ENCODE measurements at places on chromosomes 7 and 10.

- DNase-seq: no peak
Measured at GRCh38 chr7:116633131-116633988, 38.6 kb upstream of the MET start.

GRCh38 chr7:155995183-155995612 lies 182.9 kb upstream of the SHH start:
- DNase-seq: no peak

GRCh38 chr10:110646417-110647135 lies 2.4 kb downstream of the RBM20 start:
- DNase-seq: no peak

- peak; percentile 74 for DNase-seq
Measured at GRCh38 chr7:76292213-76292573, 10.3 kb upstream of the HSPB1 start.

GRCh38 chr10:51108406-51108805 lies 34.1 kb downstream of the PRKG1 start:
- no peak for DNase-seq

DNA sequence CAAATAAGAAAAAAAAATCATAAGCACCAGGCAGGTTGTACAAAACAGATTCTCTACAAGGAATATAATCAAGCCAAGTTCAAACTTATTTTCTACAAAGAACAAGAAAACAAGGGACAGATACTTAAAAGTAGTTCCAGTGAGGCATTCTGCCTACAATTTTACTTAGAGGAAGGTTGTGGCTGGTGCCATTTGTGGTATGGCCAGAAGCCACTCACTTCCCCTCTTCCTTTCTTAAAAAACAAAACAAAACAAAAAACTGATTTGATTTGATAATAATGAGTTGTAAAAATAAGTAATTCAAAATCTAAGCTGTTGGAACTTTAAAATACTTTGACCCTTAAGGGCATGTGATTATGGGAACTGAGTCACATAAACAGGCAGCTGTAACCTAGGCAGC lies 420.6 kb downstream of the CALN1 start:
- DNase-seq: no peak

GRCh38 chr10:74255214-74255613 lies 104.2 kb downstream of the ADK start:
- DNase-seq: no peak

GRCh38 chr10:62075414-62075813 lies 173.9 kb downstream of the ARID5B start:
- DNase-seq: no peak

DNA sequence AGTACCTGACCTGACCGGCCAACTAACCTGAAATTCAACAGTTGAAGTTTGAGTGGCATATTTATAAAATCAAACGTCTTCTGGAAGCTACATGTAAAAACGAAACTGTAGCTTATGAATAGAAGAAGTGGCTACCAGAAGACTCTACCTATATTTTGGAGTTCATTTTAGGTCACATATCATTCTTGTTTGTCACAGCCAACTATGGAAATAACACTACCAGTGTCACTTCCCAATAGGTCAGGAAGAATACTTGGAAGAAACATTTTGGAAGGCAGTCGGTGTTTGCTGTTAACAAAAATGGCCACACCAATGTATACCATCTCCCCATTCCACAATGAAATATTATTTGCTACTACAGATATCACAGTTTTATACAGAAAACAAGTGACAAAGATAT lies 12.6 kb downstream of the TWIST1 start:
- no peak for DNase-seq

DNA sequence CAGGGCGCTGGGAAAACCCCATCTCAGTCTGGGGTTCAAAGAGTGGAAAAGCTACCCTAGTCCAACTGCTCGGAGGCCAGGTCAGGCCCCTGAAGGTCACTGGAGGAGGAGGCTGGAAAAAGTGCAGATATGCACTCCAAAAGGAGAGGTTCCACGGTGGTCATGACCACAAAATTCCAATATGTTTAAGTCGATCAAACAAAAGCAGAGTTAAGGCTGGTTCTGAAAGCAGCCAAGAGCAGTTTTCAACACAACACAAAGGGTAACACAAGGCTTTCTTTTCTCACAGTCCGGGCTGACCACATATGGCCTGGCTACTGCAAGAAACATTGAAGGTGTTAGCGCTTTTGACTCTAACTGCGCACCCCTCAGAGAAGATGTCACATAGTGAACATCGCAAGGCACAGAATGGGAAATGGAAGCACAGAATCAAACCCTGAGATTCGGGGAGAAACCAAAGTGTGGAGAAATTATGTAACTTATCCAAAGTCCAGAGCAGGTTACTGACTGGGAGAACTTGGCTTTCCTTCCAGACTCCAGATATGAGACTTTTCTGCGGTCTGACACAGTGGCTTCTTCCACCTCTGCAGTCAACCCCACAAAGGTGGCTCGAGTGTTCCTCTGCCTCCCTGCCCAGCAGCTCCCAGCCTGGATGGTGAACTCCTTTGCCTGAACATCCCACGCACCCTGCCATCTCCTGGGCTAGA lies 1.3 kb upstream of the GRB10 start:
- no peak for DNase-seq

- no peak for DNase-seq
Measured at GRCh38 chr7:33327427-33327826, 198.1 kb downstream of the BBS9 start.

DNA sequence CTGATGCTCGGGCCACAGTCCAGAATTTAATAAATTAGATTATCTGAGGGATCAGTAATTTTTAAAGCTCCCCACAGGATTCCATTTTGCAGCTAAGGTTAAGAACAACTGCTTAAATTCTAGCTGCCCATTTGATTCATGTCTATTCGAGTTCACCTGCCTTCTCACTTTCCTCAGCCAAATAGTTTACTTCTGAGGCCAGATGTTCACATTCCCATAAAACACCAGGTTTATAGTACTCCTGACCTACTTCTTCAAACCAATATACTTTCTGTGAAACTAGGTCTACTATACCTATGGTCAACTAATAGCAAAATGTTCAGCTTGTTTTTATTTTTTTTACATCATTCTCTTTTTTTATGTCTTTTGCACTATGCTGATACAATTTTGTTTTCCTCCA lies 86.3 kb downstream of the GPR158 start:
- DNase-seq: no peak

GRCh38 chr7:158784270-158784669 lies 45.0 kb downstream of the ESYT2 start:
- no peak for DNase-seq

GRCh38 chr7:138797715-138798320 lies at the start of the genes ATP6V0A4 and TMEM213:
ATP6V0A4 (minus strand) TSS chr7:138798196; CDS start chr7:138771247, 26,949 bp downstream.
TMEM213 (plus strand) TSS chr7:138797994; CDS start chr7:138798105, 111 bp downstream.
- no peak for DNase-seq

GRCh38 chr7:88206254-88206653 lies 13.6 kb downstream of the SRI start:
- no peak for DNase-seq

- no peak for DNase-seq
Measured at GRCh38 chr7:55303220-55303619, 61.9 kb upstream of the LANCL2 start.

- no peak for DNase-seq
Measured at GRCh38 chr10:117254774-117255735, 14.1 kb downstream of the SLC18A2 start.

GRCh38 chr7:31007634-31008033 lies 43.9 kb downstream of the GHRHR start:
- DNase-seq: no peak

- no peak for DNase-seq
Measured at GRCh38 chr10:69819716-69820506, 18.2 kb downstream of the COL13A1 start.

DNA sequence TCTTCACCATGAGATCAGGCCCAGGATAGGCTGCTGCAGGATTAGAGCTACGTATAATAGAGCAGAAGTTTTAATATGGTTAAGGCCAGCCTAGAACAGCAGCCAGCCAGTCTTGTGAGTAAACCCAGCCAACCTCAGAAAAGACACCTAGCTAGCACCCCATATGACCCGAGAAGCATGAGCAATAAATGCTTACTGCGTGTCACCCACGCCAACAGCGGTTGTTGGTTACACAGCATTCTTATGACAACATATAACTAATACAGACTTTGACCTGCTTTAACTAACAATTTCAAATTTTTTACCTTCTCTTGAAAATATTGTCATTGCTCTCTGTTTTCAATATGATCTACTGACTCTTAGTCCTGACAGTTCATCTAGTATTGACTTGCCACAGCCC lies 105.7 kb downstream of the HBP1 start:
- no peak for DNase-seq

GRCh38 chr10:22649994-22650393 lies 64.4 kb downstream of the PIP4K2A start:
- DNase-seq: no peak

DNA sequence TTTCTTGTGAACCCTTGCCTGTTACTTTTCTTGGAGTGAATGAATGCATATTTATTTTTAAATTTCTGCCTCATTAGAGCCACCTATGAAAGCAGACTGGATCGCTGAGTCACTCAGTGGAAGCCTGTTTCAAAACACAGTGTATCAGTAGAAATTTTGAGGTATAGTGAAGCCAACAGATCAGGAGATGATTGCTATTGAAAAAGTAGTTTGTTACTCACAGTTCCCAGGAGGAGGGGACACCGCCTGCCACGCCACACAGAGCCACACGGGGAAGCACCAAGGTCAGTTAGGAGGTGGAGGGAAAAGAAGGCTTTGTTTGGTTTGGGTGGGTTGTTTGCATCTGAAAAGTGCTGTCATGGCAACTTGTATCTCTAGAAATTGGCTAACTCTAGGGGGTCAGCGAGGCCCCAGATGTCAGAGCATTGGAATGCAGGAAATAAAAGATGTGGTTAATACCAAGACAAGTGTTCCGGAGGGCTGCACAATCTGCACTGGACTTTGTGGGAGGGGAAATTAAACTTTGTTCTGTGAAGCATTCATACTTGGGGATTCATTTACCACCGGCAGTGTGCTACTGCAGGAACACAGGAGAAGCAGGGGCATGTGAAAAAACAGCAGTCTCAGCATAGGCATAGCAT lies 106.4 kb upstream of the SDK1 start:
- DNase-seq: no peak

DNA sequence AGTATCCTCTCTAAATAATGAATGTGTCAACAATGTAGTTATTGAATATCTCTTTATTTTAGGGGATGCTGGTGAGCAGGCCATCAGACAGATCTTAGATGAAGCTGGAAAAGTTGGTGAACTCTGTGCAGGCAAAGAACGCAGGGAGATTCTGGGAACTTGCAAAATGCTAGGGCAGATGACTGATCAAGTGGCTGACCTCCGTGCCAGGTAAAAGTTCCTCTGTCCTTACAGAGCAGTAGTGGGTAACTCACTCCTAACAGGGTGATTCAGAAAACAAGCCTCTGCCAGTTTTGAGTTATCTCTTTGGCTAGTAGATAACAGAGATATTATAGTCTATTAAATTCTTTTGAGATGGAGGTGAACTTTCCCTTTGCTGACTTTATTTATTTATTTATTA lies 67.3 kb downstream of the AP3M1 start:
- no peak for DNase-seq

DNA sequence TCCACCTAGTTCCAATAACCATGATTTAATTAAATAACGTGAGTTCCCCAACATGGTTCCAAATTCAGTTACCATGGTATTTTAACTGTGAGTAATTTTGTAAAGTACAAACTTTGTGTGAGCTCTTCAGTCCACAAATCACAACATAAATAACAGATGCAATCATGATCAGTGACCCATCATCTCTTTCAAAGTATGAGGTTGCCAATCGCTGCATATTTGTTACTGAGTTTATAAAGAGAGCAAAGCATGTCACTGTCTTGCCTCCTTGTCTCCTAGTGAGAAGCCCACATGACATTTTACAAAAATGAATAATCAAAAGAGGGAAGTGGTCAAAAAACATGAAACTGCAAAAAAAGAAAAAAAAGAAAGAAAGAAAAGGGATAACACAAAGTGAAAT lies 69.1 kb upstream of the PDSS1 start:
- DNase-seq: no peak

DNA sequence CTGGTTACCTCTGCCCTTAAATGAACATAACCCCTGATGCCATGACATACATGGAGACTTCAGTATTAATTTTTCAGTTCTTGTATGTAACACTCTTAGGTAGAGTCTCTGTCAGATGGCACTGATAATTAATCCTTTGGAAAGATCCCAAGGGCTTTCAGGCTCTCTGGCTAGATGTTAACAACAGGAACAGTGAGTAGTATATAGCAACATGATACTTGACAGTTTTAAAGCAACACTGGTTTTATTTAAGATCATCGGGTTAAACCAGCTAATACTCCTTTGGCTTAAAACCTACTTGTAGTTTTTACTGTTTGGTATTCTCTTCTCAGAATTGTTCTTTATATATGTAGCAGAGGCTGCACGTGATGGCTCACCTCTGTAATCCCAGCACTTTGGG lies 27.3 kb downstream of the AHCYL2 start:
- no peak for DNase-seq
